Putamen (tissue), 1 donor: ENCODE measurements at places on chromosomes 3 and 15.

- no peak for DNase-seq
Measured at GRCh38 chr15:63135804-63136203, 14.1 kb downstream of the LACTB start.

- DNase-seq, result no peak
Measured at GRCh38 chr3:179942553-179943075, 94.1 kb downstream of the PEX5L start.

- no peak for DNase-seq
Measured at GRCh38 chr3:45640091-45640507, 45.5 kb downstream of the LIMD1 start.

- no peak for DNase-seq
Measured at GRCh38 chr15:45133561-45133920, 3.7 kb downstream of the DUOX1 start.

DNA sequence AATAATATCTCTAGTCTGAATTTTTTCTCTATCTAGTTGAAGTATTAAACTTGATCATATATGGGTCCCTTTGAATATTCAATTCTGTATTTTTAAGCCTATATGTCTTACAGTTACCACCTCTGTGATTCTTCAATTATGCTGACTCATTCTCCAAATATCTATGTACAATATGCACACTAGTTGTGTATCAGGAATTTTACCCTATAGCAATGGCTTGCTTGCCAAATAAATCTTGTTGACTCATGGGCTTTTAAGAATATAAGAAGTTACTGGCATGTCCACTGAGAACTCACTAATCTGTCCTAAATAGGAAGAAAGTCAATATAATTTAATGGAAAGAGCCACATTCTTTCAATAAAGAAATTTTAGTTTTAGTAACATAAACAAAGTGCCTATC lies 656.3 kb downstream of the RBMS3 start:
- DNase-seq, result no peak

GRCh38 chr3:119310071-119310470 lies 15.9 kb downstream of the ARHGAP31 start:
- no peak for DNase-seq

DNA sequence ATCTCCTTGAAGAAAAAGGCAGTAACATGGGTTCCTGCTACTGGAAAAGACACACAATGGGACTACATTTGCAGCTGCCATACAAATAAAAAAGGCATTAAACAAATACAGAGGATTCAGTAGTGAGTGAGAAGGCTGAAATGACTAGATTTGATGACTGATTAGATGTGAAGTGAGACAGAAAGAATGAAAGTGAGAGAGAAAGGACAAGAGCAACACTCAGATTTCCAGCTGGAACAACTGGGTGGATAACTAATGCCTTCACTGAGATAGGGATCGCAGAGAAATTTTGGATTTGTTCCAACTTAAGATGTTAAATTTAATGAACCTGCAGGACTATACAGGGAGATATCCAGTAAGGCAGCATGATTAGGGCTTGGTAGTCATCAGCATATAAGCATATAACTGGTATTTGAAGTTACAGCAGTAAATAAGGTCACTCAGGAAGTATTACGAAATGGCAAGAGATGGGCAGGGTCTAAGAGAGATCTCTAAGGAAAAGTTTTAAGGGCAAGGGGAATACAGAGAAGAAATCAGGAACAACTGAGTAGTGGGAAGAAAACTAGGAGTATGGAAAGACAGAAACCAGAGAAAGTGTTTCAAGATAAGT lies 8.2 kb downstream of the OSBPL11 start:
- no peak for DNase-seq

GRCh38 chr3:65641045-65641444 lies 397.7 kb downstream of the MAGI1 start:
- no peak for DNase-seq

- DNase-seq, result no peak
Measured at GRCh38 chr3:135366816-135367215, 571.8 kb downstream of the EPHB1 start.
